Heart right ventricle (tissue), 16 donors: ENCODE measurements at places on chromosomes 1 and 21.

- H3K27ac ChIP-seq: no peak overlapping the region
- H3K4me3 ChIP-seq: no peak overlapping the region
- DNase-seq: peak; percentile 35
- no peaks in the 10 kb centered on the region for H3K4me1 ChIP-seq
Measured at GRCh38 chr1:225480825-225481434, 53.1 kb upstream of the LBR start.

DNA sequence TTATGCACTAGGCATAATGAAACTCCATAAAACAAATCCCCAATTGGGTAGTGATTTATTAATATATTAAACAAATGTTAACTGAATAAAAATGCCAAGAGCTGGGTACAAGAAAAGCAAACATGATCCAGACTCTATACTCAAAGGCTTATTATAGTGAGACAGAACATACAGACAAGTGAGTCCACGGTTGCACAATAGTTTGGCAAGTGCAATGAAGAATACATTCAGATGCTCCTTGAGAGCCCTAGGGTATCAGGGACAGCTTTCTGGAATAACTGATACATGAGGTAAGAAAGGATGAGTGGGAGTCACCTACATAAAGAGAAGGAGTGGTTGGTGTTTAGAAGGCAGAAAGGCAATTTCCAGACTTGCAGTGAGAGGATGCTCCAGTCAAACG, 85.1 kb downstream of the VAV3 start:
- no peak for DNase-seq
- H3K36me3 ChIP-seq: no peaks in the 10 kb centered on the region
- H3K27ac ChIP-seq: no peak overlapping the region

DNA sequence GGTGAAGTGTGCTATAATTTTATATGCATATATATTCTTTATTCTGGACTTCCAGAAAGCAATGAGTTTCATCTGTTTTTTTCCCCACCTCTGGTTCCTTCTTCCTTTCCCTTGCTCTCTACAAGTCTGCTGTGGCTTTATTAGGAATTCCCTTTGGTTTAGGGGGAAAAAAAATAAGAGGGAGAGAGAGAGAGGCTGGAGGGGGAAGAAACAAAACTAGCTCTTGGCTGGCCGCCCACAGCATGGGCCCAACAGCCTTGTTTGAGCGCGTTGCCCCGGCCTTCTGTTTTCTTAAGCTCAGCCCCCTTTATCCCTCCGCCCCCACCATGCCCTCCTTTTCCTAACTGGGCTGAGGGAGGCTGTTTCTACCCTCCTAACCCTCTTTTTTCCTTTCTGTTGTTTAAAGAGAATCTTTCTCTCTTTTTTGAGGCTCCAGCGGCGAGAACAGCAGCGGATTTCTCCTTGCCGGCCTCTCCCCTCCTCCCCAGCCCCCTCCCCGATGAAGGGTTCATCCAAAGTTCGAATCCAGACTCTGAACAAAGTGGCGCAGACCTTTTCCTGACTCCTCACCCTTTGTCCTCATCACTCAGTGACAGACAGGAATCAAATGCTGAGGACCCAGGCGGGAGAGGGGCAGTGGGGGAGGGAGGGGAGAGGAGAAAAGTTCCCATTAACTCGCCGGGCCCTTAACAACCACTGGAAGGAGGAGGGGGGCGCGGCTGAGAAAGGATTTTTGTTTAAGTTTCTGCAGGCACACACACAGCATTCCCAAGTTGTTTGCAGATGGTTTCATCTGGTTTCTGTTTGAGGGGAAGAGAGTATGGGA, 29.7 kb downstream of the PBX1 start:
- no peaks in the 10 kb centered on the region for H3K27me3 ChIP-seq
- peaks cover 84% of the 10 kb centered on the region for H3K4me1 ChIP-seq
- peak overlapping the region; percentile 18 for H3K4me3 ChIP-seq
- peaks cover 3% of the 10 kb centered on the region for H3K36me3 ChIP-seq
- peak; percentile 75 for DNase-seq
- peak overlapping the region; percentile 77 for H3K27ac ChIP-seq

DNA sequence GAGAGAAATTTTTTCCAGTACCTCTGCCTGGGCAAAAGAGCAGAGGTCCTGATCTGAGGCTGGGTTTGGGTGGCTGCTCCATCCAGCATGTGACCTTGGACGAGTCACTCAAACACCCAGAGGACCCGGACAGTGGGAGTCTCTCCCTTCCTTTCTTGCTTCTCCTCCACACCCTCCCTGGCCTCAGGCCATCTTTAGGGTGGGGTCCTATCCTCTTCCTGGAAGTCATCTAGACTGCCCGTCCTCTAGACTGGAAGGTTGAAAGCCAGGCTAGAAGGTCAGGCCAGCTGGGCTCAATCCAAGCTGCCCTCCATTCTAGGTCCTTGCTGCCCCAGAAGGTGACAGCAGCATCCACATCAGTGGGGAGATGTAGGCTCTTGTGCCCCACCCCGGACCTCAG, 599.5 kb downstream of the MATN1 start:
- no peak overlapping the region for H3K27ac ChIP-seq
- H3K4me3 ChIP-seq: no peak overlapping the region
- no peaks in the 10 kb centered on the region for H3K27me3 ChIP-seq

DNA sequence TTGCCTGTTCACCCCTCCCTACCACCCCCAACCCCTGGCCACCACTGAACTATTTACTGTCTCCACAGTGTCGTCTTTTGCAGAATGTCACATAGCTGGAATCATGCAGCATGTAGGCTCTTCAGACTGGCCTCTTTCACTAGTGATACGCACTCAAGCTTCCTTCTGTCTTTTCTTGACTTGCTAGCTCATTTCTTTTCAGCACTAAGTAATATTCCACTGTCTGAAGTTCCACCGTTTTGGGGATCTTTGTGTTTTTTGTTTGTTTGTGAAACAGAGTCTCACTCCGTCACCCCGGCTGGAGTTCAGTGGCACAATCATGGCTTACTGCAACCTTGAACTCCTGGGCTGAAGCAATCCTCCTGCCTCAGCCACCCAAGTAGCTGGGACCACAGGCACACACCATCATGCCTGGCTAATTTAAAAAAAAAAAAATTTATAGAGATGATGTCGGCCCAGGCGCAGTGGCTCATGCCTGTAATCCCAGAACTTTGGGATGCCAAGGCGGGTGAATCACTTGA, 43.4 kb upstream of the SLC25A33 start:
- no peaks in the 10 kb centered on the region for H3K36me3 ChIP-seq
- H3K27me3 ChIP-seq: no peaks in the 10 kb centered on the region
- H3K27ac ChIP-seq: no peak overlapping the region
- no peak overlapping the region for H3K4me3 ChIP-seq
- no peak for DNase-seq

- no peak for DNase-seq
- H3K27ac ChIP-seq: no peak overlapping the region
- no peak overlapping the region for H3K4me3 ChIP-seq
- no peaks in the 10 kb centered on the region for H3K27me3 ChIP-seq
Measured at GRCh38 chr1:216826214-216826613, 103.0 kb upstream of the ESRRG start.

- H3K27ac ChIP-seq: no peak overlapping the region
- peaks cover 46% of the 10 kb centered on the region for H3K4me1 ChIP-seq
- H3K36me3 ChIP-seq: peaks cover 28% of the 10 kb centered on the region
- H3K27me3 ChIP-seq: no peaks in the 10 kb centered on the region
Measured at GRCh38 chr1:18918417-18918816, 16.1 kb upstream of the ALDH4A1 start.

DNA sequence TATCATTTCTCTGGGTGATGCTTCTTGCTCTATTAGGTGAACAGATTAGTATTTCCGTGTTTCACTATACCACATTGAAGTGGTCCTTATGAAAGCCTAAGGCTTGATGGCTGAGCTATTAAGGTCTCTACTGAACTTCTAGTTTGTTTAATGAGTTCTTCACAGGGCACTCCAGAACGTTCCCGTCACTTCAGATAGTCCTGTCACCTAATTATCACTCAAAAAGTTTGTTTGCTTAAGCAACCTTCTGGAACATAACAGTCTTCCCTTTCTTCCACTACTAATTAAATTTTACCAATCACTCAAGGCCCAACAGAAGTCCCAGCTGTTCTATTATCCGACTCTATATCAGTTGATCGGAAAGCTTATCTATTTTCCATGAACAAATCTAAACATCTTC, 104.6 kb upstream of the ZC3H11B start:
- no peaks in the 10 kb centered on the region for H3K4me1 ChIP-seq
- no peak overlapping the region for H3K27ac ChIP-seq
- no peak overlapping the region for H3K4me3 ChIP-seq
- no peak for DNase-seq
- H3K36me3 ChIP-seq: no peaks in the 10 kb centered on the region

- H3K27ac ChIP-seq: no peak overlapping the region
- H3K36me3 ChIP-seq: no peaks in the 10 kb centered on the region
- H3K4me3 ChIP-seq: no peak overlapping the region
- DNase-seq: no peak
- H3K4me1 ChIP-seq: no peaks in the 10 kb centered on the region
- H3K27me3 ChIP-seq: peaks cover 9% of the 10 kb centered on the region
Measured at GRCh38 chr1:160606611-160607010, 27.3 kb upstream of the CD84 start.

GRCh38 chr1:54290506-54291184, 90.7 kb downstream of the MRPL37 start:
- peak overlapping the region; percentile 36 for H3K27ac ChIP-seq
- peaks cover 80% of the 10 kb centered on the region for H3K4me1 ChIP-seq
- no peak overlapping the region for H3K4me3 ChIP-seq
- H3K27me3 ChIP-seq: no peaks in the 10 kb centered on the region

GRCh38 chr1:27100335-27101053, 54.4 kb downstream of the SLC9A1 start:
- peaks cover 47% of the 10 kb centered on the region for H3K36me3 ChIP-seq
- H3K27ac ChIP-seq: peak overlapping the region; percentile 75
- no peak for DNase-seq
- no peaks in the 10 kb centered on the region for H3K27me3 ChIP-seq

DNA sequence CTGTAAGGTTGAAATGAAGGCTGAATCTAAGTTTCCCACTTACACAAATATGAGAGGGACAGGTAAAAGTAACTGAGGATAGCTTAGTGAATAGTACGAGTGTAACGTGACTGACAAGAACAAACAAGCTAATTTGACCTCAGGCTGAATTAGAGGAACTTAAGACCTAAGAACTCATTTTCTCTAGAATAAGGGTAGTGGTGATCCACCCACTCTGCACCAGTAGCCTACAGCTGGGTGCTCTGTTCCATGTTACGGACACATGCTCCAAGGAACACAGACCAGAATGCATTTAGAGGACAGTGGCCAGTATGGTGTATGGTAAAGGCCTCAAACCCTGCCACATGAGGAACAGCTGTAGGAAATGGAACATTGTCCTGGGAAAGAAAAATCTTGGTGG, 14.9 kb upstream of the TMEM9 start:
- H3K36me3 ChIP-seq: no peaks in the 10 kb centered on the region
- peaks cover 5% of the 10 kb centered on the region for H3K4me1 ChIP-seq
- H3K27me3 ChIP-seq: no peaks in the 10 kb centered on the region
- no peak overlapping the region for H3K27ac ChIP-seq

DNA sequence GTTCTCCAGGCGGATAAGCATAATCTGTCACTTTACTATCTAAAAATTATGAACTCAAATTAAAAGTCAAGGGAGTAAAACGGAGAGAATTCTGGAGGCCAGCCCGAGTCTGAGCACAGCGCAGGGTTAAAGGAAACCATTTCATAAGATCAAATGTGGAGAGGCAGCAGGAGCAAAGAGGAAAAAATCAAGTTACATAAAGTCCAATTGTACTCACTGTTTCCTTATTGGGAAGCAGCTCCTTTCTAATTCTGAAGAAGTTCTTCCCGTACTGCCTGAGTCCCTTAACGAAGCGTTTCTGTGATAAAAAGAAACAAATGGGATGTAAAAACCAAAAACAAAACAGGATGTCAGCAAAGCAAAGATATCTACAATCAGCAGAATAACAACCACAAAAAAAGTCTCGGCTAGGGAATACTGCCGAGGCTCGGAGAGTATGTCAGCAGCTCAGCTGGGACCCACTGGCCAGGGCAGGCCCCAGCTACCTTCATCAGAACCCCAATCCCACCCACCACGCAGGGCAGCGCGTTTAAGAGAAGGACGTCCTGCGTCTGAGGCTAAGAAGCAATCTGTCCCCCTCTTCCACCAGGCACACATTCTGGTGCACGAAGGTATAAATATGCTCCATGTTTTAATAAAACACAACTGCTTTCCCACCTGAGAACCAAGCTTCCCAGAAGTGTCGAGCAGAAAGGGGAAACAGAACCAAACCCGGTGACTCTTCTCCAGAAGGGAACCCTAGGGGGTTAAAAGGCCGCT, 104.8 kb downstream of the SLC45A1 start:
- peaks cover 85% of the 10 kb centered on the region for H3K4me1 ChIP-seq
- peak; percentile 33 for DNase-seq
- peak overlapping the region; percentile 88 for H3K4me3 ChIP-seq
- H3K27me3 ChIP-seq: no peaks in the 10 kb centered on the region
- peaks cover 34% of the 10 kb centered on the region for H3K36me3 ChIP-seq

DNA sequence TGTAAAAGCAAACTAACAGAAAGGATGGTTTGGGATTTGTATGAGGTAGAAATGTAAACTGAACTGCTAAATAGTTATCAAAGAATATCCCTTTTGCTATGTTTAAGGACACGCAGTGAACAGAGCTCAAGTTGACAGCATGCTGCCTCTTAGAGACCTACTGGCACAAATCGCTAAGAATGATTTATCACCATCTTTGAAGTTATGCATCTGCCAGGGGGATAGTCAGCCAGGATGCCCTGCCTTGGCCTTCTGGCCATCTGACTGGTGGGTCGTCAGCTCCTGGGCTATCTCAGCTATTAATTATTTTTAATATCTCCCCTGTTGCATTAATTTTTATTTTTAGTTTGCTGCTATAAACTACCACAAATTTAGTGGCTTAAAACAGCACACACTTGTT, 334.8 kb upstream of the KAZN start:
- no peak overlapping the region for H3K27ac ChIP-seq
- no peak overlapping the region for H3K4me3 ChIP-seq
- H3K27me3 ChIP-seq: peaks cover 11% of the 10 kb centered on the region
- no peak for DNase-seq
- H3K4me1 ChIP-seq: no peaks in the 10 kb centered on the region

- H3K4me1 ChIP-seq: no peaks in the 10 kb centered on the region
- no peaks in the 10 kb centered on the region for H3K27me3 ChIP-seq
- H3K36me3 ChIP-seq: no peaks in the 10 kb centered on the region
- no peak overlapping the region for H3K27ac ChIP-seq
- no peak for DNase-seq
Measured at GRCh38 chr1:246008363-246008831, 498.7 kb downstream of the SMYD3 start.

DNA sequence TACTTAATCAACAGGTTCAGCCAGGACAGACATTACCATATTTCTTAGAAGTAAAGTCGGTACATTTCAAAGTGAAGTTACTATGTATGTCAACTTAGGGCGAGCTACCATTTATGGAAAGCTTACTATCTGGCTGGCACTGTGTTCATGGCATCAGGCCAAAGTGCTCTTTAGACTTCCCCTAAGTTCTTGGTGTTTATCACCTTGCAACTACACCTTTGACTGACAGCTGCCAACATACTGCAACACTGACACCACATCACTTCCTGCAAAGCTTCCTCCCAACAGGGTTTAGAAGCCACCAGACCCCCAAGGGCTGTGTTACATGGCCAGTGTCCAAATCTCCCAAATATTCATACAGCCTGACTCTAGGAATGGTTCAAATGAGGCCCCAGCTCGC, 61.0 kb downstream of the TIAM1 start:
- no peak overlapping the region for H3K27ac ChIP-seq
- H3K4me3 ChIP-seq: no peak overlapping the region
- no peaks in the 10 kb centered on the region for H3K27me3 ChIP-seq
- H3K4me1 ChIP-seq: peaks cover 11% of the 10 kb centered on the region

GRCh38 chr1:244628789-244629188, 24.1 kb upstream of the DESI2 start:
- H3K27ac ChIP-seq: no peak overlapping the region
- no peak for DNase-seq
- no peak overlapping the region for H3K4me3 ChIP-seq
- H3K27me3 ChIP-seq: no peaks in the 10 kb centered on the region
- H3K4me1 ChIP-seq: no peaks in the 10 kb centered on the region

GRCh38 chr1:230030122-230030821, 36.8 kb upstream of the GALNT2 start:
- no peak overlapping the region for H3K27ac ChIP-seq
- H3K36me3 ChIP-seq: no peaks in the 10 kb centered on the region
- no peaks in the 10 kb centered on the region for H3K27me3 ChIP-seq
- DNase-seq: no peak
- no peak overlapping the region for H3K4me3 ChIP-seq
